ENCODE measurements at places on chromosomes 2 and 18.

- DNase-seq, result no peak
Observed at GRCh38 chr2:233410196-233410760, 56.0 kb downstream of the DGKD start.

- DNase-seq, result peak; percentile 31
Observed at GRCh38 chr2:54652540-54652939, 70.9 kb upstream of the EML6 start.

- no peak for DNase-seq
Observed at GRCh38 chr18:77977331-77977730, 727.7 kb downstream of the GALR1 start.

DNA sequence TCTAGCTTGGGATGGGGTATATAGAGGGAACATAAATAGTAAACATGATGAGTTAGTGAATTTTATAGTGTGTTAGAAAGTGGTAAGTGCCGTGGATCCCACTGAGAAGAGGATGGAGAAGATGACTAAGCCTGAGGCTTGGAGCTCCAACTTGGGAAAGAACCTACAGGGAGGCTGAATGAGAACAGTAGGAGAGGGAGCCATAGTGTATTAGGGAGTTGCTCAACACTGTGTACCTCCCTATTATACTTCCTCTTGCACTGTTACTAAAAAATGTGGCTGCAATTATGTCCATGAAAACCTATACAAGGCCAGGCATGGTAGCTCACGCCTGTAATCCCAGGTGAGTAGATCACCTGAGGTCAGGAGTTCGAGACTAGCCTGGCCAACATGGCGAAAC lies 2.9 kb upstream of the SLC19A3 start:
- no peak for DNase-seq

GRCh38 chr2:105406221-105406620 lies 7.4 kb upstream of the FHL2 start:
- DNase-seq, result no peak

Data from activated CD4-positive, alpha-beta T cell treated with anti-CD3 and anti-CD28 coated beads, Interleukin-2, Interleukin-6, amounts not matched to agents 100 ng/mL and 50 ng/mL, durations not matched to agents 16 hours and 8 hours (primary cell).